ENCODE measurements at places on chromosomes 2 and 18.

- no peak for DNase-seq
These were observed 128.7 kb downstream of the NFATC1 start for GRCh38 chr18:79524181-79525078.

DNA sequence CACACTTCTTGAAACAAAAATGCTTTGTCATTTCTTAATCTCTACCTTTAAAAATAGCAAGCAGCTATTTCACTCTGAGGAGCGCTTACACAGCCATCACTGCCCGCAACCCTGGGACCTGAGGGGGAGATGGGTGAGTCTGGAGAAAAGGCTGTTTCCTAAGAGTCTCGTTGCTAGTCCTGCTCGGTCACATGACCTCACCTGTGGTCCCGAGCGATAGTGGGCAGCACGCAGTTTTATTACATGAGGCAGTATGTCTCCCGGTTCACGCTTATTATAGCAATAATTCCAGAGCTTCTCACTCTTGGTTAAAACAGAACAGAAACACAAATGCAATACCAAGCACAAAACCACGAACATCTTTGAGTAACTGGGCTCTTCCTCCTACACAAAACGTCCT lies 105.3 kb downstream of the ZNF516 start:
- DNase-seq = no peak

GRCh38 chr2:23828256-23828980 lies 98.5 kb downstream of the ATAD2B start:
- DNase-seq = no peak

DNA sequence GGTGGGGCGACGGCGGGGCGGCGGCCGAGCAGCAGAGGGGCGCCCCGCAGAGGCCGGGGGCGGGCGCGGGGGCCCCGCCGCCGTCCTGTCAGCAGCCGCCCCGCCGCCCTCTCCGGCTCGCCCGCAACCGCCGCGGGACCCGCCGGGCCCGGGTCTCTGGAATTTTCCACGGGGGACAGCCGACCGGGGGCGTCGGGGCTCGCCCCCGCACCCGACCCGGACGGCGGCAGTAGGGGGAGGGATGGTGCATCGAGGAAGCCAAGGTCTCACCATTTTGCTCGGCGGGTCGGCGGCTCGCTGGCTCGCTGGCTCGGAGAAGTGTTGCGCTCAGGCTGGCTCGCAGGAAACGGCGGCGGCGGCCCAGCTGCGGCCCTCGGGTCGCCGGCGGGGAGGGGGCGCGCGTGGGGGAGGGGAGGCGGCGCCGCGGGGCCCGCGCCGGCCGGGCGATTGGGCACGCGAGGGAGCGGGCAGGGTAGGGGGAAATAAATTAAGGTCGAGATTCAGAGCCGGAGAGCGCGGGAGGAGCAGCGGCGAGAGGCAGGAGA lies 405 bp downstream of the PPP3R1 start:
- DNase-seq = no peak

DNA sequence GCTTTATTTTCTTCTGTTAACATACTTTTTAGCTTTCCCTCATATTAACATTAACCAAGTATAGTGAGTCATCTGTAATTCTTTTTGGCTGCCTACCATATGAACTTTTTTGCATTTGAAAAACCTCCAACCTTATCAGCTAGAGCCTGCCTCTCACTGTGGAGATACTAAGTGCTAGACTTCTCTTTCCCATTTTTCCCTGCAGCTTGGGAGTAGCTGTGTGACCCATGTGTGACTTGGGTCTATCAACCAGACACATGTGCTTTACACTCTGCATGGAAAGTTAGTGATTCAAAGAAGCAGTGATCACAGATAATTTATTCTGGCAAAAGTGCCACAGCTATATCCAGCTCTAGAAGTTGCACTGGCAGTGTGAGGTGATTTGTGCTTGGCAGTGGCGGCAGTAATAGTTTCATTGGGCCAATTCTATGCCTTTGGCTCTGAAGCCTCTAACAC lies 36.3 kb downstream of the PREPL start:
- no peak for DNase-seq

- no peak for DNase-seq
These were observed 381.9 kb upstream of the MC4R start for GRCh38 chr18:60754413-60755009.

- no peak for DNase-seq
These were observed 266.5 kb upstream of the SALL3 start for GRCh38 chr18:78713069-78713468.

DNA sequence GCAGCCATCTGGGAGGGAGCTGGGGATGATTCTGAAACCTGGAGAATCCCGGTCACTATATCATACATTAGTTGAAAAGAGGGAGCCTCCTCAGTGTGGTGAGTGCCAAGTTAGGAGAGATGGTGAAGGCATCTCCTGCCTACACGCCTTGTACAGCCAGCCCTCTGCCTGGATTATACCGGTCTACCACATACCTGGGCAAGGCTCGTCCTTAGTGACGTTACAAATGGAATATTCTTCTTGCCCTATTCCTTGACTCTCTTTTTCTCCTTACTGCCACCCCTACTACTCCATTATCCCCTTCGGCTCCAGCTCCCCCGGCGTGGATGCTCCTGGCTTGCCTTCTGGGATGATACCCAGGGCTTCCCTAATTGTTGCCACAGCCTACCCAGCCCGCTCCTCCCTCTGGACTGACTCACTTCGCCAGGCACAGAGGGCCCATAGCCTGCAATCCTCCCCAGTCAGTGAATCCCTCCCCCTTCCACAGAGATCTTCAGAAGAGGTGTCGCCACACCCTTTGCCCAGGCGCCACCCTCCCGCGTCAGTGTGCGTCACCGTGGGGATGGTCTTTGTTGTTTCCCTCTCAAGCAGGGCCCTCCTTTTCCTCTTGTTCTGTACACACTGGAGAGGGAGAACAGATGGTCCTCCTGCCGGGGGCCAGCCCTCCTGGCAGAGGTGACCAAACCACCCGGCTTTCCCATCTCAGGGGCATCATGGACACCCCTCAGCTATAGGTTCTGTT lies 115.2 kb upstream of the EPAS1 start:
- no peak for DNase-seq

All from WERI-Rb-1 (cell line).